AG09309 (cell line): ENCODE measurements at places on chromosomes 7 and 10.

DNA sequence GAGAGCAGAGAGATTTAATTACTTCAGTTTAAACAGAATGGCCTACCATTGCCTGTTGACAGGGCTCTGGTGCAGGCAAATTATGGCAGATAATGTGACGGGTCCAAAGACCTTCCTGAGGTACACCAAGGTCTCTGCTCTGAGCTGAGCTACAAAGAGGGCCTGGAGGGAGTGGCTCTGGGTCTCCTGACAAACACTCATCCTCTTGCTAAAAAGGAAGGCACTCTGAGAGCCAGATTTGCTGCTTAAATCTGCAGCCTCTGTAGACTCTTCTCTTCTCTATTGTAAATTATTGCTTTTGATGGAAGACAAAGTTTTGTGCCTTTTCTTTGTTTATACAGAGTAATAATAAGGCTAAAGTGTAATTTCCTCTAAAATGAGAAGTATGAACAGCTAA is 529.5 kb upstream of the FZD8 start:
- no peak for DNase-seq

DNA sequence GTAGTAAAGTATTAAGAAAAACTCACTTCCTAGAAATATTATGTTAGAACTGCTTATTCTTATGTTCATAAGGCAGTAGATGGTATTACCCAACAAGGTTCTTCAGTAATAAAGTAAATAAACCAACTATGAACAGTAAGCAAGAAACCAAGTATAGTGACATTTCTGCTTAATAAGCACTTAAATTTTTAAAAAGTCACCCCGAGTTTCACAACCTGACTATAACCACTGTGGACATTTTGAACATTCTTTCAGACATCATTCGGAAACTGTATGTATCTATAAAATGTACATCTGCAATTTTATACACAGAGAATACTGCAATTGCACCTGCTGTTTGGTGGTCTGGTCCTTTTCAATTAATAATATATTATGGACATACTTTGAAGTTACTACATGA is 1073.6 kb downstream of the XPNPEP1 start:
- no peak for DNase-seq

DNA sequence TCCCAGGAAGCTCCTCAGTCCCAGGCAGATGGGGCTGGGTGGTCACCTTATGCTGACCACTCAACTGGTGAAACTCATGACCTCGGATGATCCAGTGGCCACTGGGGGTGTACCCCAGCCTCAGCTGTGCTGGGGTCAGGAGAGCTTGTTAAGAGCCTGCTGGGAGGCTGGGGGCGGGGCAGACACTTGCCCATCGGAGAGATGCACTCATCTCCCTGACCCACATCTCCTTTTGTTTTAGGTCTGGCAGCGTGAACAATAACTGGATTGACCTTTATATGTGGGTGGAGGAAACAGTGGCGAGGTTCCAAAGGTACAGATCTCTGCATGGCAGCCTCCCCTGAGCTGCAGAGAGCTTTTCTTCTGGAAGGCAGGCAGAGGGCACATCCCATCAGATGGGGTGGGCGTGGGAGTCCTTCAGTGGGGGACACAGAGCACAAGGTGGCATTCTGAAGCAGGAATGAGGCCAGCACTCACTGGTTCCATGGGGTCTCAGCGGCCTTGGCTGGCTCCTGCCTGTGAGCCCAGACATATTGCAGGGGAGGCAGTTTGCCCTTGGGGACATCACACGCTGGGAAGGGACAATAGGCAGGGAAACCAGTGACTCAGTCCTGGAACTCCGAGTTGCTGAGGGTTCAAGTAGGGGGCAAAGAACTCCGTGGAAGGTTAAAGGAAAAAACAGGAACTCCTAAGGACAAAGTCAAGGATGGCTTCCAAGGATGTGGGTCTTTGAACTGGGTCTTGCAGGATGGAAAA is 5.2 kb downstream of the ANTXRL start:
- no peak for DNase-seq

- DNase-seq: no peak
These were observed 1.6 kb downstream of the PHTF2 start for GRCh38 chr7:77800158-77800557.

- no peak for DNase-seq
These were observed 4.9 kb downstream of the ABCC2 start for GRCh38 chr10:99787311-99787710.

- DNase-seq: no peak
These were observed 90.5 kb upstream of the PITRM1 start for GRCh38 chr10:3263082-3263481.

- no peak for DNase-seq
These were observed 154.0 kb downstream of the RAMP3 start for GRCh38 chr7:45311597-45311996.

- no peak for DNase-seq
These were observed 295.6 kb downstream of the PTPRN2 start for GRCh38 chr7:158291998-158292397.

DNA sequence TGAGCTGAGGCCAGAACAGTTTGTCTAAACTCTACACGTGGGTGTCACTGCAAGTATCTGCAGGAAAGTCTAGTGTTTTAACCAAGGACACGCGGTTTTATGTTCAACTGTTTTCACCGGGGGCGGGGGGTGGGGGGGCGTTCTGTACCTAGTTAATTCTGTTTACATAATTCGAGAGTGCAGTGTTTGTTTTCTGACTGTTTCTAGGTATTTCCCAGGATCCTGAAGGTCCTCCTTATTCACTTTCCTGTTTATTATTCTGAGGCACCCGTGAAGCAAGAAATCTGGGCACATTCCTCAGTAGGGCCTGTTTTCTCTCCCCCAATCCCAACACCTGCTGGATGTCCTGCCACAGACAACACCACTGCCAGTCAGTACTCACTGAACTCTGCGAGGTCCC is 7.6 kb downstream of the LOXL4 start:
- DNase-seq: no peak

DNA sequence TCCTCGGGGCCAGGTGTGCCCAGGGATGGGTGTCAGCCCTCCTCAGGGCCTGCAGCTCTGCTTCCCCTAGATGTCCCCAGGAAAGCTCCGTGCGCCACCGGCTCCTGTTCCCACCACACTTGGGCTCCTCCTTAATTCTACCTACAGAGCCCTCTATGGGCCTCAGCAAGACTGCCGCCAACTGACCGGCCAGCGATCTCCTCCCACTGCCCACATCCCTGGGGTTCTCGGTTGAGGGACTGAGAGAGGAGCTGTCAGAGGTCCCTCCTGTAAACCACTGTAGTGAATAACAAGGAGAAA is 5.3 kb upstream of the LDB3 start:
- no peak for DNase-seq

DNA sequence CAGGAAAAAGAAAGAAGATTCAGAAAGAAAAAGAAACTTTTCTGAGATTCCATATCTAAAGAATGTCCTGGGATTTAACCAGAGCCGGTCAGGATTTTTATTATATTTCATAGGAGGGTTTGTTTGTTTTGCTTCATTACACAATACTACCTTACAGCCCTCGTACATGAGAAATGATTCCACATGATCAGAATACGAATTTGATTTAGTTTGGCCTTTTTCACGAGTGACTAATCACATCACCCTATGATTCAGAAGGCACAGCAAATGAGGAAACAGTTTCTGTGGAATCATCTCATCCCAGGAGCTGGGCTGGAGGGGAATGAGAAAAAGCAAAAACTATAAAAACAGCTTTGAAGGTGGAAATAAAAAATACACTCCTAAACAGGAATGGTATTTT is 54.7 kb upstream of the VWC2 start:
- no peak for DNase-seq

DNA sequence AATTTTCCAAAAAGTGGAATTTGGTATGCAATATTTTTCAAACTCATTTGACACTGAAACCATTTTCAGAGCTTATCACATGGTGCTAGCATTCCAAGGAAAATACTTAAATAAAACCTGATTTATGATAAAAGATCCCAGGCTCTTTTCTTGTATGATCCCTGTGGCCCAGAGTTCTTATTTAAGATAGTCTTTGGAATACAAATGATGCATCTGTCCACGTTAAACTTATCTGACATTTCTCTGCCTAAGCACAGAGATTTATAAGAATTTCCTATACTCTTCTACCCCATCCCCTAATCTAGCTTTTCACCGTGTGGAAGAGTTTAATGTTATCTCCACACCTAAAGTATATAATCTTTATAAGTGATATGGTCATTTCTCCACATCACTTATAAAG is 66.2 kb downstream of the AHR start:
- DNase-seq: no peak

DNA sequence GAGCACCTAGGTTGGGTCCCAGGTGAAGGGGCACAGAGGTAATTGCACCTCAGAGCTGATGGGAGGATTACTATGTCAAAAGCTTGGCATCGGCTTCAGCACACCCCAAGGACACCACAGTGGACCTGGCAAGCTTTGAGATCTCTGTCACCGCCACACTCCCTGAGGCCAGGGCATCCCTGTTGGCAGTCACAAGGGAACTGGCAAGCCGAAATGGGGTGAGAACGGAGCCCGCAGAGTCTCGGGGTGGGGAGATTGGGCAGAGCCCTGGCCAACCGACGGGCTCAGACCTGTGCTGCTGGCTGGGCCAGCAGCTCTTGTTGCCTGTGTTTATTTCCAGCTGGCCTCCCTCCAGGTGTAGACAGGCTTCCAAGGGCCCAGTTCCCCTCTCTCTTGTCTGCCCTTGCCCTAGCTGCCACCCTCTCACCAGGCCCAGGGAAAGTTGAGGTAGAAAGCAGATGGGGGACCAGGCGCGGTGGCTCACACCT is 2.5 kb downstream of the HSPB1 start:
- no peak for DNase-seq

DNA sequence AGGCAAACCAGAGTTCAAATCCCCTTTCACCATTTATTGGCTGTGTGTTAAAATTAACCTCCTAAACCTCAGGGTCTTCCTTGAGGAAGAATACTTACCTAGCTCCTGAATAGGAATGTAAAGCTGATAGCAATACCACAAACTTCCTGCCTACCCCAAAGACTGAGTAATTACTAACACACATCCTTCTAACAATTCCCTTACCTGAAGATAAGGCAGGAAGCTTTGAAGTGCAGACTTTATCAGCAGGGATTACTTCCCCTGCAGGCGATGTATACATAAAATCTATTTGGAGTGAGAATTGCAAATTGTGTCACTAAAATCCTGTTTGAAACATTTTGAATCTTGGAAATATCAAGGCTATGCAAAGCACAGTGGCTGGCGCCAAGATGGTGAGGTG is 21.2 kb downstream of the EVX1 start:
- no peak for DNase-seq

DNA sequence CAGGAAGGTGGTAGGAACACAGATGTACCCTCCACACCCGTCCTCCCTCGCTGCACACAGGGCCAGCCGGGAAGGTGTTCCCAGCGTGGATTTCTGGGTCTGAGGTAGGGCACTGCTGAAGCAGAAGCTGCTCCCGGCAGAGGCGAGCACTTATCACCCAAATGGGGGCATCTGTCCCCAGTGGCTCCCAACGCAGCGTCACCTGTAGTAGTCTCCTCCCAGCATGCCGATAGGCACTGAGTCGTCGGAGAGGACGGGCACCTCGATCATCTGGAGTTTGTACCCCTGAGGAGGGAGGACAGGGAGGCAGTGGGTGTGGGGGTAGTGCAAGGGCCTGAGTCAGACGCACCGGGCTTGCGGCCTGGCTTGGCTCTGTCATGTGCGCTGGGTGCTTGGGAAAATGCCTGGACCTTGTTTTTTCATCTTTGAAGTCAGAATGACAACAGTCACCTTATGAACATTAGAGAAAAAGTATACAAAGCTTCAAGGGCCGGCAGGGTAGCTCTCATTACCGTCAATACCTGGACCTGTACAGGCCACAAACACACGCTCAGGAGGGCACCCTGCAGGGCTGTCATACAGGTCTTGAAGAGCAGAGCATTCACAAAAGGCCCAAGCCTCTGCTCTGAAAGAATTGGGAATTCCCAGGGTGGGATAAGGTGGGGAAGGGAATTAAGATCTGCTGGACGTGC is 3.1 kb upstream of the PYROXD2 start:
- no peak for DNase-seq

GRCh38 chr10:70715853-70716795 is 43.8 kb downstream of the ADAMTS14 start:
- no peak for DNase-seq

DNA sequence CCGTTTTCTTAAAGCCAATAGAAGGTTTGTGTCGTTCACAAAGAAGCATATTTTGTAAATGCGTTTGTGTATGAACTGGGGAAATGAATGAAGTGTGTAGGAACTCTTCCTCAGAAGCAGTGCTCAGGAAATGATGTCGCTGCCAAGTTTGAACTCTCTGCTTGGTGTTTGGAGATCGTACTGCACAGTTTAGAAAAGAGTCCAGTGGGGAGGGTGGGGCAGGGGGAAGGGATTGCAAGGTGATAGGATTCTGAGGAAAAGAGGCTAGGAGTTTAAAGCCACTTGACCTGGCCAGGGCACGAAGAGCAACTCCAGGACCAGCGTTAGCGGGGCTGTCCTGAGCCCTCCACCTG is 122.2 kb downstream of the CUBN start:
- no peak for DNase-seq

GRCh38 chr10:7146189-7146588 is 264.6 kb downstream of the SFMBT2 start:
- DNase-seq: no peak

DNA sequence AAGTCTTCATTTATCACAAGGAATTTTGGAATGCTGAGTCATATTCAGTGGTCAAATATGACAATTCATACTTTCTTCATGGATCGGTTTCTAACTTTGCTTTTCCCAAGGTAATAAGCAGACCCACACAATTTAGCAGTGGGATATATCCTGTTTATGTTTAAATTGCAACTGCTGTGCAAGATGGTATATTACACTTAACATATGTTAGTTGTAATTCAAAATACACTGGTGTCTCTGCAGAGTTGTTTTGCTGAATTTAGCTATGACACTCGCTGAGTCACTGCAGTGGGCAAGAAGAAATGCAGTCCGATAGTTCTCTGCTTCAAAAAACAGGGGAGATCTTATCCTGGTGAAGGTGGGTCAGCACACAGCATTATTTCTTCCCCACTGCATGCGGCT is 194.8 kb upstream of the PTN start:
- DNase-seq: peak; percentile 3
